ENCODE measurements at places on chromosomes 2 and 18. TPM values are rescaled to one million over a fixed set of nuclear protein-coding genes. Genes with fewer than 3 reads are reported as not detected.
A peak's percentile ranks its signal among the peaks of the same experiment; 100 is the strongest.

- no peak overlapping the region for H3K4me3 ChIP-seq
- no peaks in the 10 kb centered on the region for H3K27me3 ChIP-seq
- DNase-seq = no peak
These were observed 56.5 kb downstream of the EMX1 start for GRCh38 chr2:72973566-72974435.

DNA sequence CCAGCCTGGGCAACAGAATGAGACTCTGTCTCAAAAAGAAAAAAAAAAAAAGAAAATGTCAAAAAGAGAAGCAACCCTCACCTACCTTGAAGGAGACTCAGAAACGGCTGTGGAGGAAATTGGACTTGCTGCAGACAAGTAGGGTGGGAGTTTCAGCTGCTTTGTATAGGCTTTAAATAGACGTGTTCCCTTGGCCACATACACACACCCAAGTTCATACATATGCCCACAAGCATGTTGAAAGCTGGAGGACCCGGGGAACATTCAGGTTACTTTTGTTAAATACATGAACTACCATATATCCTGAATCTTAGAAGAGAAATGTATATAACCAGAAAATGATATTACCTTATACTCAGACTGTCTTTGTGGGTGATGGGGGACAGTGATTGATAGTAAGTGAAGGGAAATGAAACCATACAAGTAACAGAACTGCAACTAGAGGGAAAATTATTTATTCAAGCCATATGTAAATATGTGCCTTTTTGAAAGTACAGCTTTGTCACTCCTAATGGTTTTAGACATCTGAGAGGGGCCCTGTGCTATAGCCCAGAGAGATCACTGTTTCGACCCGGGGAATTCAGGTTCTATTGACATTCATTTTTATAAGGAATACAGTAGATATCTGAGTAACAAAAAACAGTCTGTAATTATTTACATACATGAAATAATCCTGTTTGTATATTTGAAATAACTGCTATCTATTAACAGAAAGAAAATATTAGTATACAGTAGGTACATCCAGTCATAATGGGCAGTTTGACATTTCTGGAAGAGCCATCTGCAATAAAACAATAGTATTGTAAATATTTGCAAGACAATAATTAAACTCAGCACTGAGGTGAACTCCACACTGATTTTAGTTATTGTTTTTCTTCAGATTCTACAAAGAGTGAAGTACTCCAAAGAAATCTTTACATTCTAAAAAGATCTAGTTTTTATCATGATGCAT, 48.0 kb upstream of the TGIF1 start:
- no peaks in the 10 kb centered on the region for H3K36me3 ChIP-seq
- H3K27me3 ChIP-seq = no peaks in the 10 kb centered on the region
- H3K4me1 ChIP-seq = no peaks in the 10 kb centered on the region

GRCh38 chr18:22056950-22057349, 112.4 kb upstream of the GATA6 start:
- H3K4me3 ChIP-seq = no peak overlapping the region
- DNase-seq = no peak
- H3K27ac ChIP-seq = no peak overlapping the region
- H3K4me1 ChIP-seq = no peaks in the 10 kb centered on the region

ZNF638 gene
- 56.0 TPM for total RNA-seq

GRCh38 chr2:83695037-83695436, 764.0 kb downstream of the SUCLG1 start:
- H3K4me1 ChIP-seq = no peaks in the 10 kb centered on the region
- DNase-seq = no peak
- H3K4me3 ChIP-seq = no peak overlapping the region

DNA sequence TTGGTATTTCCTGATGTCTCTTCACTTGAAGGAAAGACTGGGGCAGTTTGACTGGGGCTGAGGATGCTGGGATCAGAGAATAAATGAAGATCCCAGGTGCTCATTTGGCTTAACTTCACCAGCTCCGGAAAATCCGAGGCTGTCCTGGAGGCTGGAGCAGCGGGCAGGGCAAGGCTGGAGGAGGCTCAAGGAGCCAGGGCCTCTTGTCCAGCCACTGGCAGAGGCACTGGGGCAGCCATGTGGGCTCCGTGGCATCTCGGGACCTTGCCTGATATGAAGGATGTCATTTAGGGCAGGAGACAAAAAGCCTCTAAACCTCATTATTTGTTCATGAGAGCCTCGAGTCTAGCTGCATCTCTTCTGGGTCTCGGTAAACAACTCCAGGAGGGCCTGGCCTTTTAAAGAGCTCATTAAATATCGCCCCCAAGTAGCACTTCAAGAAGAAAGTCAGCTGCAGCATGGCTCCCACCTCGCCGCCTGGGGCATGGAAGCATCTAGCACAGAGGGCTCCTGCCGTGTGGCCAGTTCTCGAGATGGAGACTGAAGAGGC, 13.5 kb upstream of the GPR55 start:
- H3K27ac ChIP-seq = no peak overlapping the region
- H3K36me3 ChIP-seq = no peaks in the 10 kb centered on the region
- no peak for DNase-seq
- H3K4me3 ChIP-seq = no peak overlapping the region
- no peaks in the 10 kb centered on the region for H3K27me3 ChIP-seq
- H3K4me1 ChIP-seq = no peaks in the 10 kb centered on the region

CCDC121 gene
- total RNA-seq = 8.0 TPM

DNA sequence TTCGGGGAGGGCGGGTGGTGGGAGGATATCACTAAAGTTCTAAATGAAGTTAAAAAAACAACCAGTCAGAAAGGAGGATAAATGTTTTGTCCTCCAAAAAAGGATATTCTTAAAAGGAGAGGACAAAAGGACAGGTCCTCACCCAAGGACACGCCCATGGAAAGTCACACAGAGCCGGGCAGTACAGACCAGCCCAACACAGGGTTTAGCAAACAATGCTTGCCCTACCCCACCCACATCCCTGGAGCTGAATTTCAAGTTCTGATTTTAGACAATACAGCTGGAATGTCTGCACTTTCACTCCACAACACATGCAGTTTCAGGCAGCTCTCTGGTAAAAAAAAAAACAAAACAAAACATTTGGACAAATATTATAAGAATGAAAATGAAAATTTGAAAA, 67.9 kb downstream of the SLC9A4 start:
- DNase-seq = no peak
- no peaks in the 10 kb centered on the region for H3K27me3 ChIP-seq
- no peaks in the 10 kb centered on the region for H3K36me3 ChIP-seq

CYBRD1 gene
- total RNA-seq = 222 TPM

EVA1A gene
- total RNA-seq = not detected

DNA sequence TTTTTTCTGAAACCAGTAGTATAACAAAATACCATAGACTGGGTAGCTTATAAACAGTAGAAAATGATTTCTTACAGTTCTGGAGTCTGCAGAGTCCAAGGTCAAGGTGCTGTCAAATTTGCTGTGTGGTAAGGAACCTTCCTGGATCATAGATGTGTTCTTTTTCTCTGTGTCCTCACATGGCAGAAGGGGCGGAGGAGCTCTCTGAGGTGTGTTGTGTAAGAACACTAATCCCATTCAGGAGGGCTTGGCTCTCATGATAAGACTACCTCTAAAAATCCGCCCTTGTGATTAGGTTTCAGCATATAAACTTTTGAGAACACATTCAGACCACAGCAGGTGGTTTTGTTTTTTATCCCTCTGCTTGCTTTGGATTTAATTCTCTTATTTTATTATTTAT, 25.7 kb downstream of the ANKRD62 start:
- H3K36me3 ChIP-seq = no peaks in the 10 kb centered on the region
- H3K4me1 ChIP-seq = no peaks in the 10 kb centered on the region
- no peaks in the 10 kb centered on the region for H3K27me3 ChIP-seq

DNA sequence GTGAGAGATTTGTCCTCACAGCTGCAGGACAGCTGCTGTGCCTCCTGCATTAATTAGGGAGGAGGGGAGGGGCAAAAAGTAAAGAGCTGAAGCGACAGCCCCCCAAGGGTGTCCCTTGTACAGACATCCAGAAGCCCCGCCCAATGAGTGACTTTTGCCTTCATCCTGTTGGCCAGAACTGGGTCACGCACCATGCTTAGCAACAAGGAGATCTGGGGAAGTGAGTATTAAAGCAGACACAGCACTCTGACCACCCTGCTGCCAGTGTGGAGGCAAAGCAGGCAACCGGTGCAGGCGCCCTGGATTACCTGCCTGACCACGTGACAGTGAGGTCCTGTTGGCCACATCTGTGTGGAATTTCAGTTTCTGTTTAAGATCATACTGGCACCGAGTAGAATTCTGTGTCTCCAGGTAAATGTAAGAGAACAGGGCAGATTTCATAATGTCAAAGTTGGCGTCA, 21.5 kb upstream of the BIN1 start:
- H3K27me3 ChIP-seq = no peaks in the 10 kb centered on the region
- H3K4me1 ChIP-seq = no peaks in the 10 kb centered on the region
- no peaks in the 10 kb centered on the region for H3K36me3 ChIP-seq
- DNase-seq = peak; percentile 27
- no peak overlapping the region for H3K4me3 ChIP-seq

- no peak overlapping the region for H3K4me3 ChIP-seq
- H3K27ac ChIP-seq = no peak overlapping the region
These were observed 20.9 kb downstream of the DHRS9 start for GRCh38 chr2:169090133-169090820.

DNA sequence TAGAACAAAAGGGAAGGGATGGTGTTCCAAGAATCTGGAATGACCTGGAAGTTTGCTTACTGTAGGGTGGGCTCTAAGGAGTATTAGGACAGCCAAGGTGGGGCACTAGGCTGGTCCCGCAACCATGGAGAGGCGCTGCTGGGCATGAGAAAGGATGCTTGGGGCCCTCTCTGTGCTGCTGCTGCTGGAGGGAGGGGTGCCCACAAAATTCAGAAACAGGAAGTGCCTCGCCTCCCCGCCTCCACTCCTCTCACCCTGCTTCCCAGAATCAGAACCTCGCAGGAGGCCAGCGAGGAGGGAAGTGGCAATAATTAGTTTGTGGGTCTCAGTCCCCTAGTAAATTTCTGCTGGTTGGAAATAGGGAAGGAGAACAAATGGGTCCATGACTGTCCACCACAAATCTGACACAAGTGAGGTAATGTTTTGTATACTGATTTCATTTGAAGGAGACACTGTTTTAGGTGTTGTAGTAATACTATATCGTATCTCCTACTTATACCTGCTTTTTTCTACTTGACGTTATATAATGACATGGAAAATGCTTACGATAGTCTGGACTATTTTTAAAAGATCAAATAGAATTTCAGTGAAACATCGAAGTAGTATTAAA, 7.9 kb upstream of the PDCL3 start:
- H3K36me3 ChIP-seq = no peaks in the 10 kb centered on the region
- no peak for DNase-seq
- H3K27me3 ChIP-seq = no peaks in the 10 kb centered on the region
- H3K4me3 ChIP-seq = no peak overlapping the region

LYPD6 gene
- 1.8 TPM for total RNA-seq

GRCh38 chr2:157922815-157923214, 46.7 kb upstream of the ACVR1 start:
- H3K4me3 ChIP-seq = no peak overlapping the region
- no peaks in the 10 kb centered on the region for H3K36me3 ChIP-seq
- H3K27ac ChIP-seq = no peak overlapping the region
- no peak for DNase-seq
- no peaks in the 10 kb centered on the region for H3K4me1 ChIP-seq

GRB14 gene
- 1.1 TPM for total RNA-seq

GRCh38 chr2:152025678-152026287, 73.1 kb downstream of the CACNB4 start:
- no peaks in the 10 kb centered on the region for H3K27me3 ChIP-seq
- DNase-seq = peak; percentile 39
- H3K4me3 ChIP-seq = peak overlapping the region; percentile 49
- no peaks in the 10 kb centered on the region for H3K4me1 ChIP-seq

COL6A3 gene
- total RNA-seq = 156 TPM

DNA sequence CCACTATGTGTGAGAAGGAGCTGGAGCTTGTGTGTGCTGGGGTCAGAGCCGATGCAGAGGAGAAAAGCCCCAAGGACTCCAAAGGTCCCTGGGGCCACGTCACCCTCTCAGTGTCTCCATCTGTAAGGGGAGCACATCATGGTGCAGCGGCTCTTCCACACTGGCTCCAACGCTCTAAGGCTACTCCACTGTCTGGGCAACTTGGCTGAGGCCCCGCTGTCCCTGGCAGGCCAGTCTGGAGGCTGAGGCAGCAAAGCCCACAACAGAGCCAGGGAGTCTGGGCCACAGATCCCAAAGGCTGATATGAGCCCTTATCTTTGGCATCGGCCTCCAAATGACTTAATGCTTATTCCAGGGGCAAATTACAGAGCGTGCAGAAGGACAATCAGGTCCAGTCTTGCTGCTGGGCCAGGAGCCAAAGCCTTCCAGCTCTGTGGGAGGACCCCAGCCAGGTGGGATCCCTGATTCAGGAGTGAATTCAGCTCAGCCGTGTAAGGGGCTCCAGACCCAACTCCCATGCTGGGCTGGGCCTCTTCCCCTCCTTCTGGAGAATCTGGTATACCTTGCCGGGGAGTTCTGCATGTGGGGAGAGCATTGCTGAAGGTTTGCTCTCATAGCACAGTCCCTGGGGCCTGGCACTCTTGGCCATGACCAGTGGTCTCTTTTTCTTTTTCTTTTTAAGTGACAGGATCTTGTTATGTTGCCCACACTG, 1.8 kb upstream of the DUSP2 start:
- no peak overlapping the region for H3K4me3 ChIP-seq
- no peaks in the 10 kb centered on the region for H3K27me3 ChIP-seq

DNA sequence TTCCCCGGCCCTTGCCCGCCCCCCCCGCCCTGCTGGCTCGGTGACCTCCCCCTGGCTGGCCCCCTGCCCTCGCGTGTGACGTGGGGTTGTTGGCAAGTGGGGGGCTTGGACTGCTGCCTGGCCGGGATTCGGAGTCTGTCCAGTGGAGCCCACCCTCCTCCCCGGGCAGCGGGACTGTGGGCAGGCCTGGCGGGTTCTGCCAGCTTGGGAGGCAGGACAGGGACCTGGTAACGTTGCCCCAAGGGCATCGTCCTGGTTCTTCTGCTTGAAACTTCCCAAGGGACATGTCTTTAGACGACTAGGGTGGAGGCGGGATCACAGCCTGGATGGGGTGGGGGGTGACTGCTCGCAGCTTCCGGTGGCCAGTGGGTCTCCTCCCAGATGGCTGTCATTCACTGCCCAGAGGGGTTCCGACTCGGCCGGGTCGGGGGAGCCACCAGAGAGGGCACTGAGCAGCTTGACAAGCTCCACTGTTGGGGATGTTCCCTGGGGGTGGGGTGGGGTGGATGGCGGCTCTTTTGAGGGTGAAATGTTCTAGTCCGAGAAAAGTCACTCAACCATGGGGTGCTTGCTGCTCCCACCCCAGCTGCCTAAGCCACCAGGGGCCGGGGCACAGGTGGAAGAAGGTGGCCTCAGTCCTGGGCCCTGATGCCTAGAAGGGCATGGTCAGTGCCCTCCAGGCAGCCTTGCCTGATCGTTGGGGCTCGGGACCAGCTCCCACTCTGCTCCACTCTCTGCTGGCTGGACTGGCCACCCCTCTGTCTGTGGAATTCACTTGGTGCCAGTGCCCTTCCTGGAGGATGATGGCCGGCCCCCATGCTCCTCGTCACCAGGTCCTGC, 4.3 kb upstream of the HS6ST1 start:
- H3K36me3 ChIP-seq = no peaks in the 10 kb centered on the region
- H3K4me3 ChIP-seq = peak overlapping the region; percentile 49
- peaks cover 8% of the 10 kb centered on the region for H3K4me1 ChIP-seq
- peak overlapping the region; percentile 68 for H3K27ac ChIP-seq
- DNase-seq = peak; percentile 66

DNAH7 gene
- 0.21 TPM for total RNA-seq

PPP1R1C gene
- not detected for total RNA-seq

HSBP1L1 gene
- total RNA-seq = 1.3 TPM

Data from ascending aorta (tissue), 2 donors.